ENCODE measurements at places on chromosomes 5 and 9.

- no peak for DNase-seq
Observed at GRCh38 chr9:123424552-123425225, 68.7 kb downstream of the CRB2 start.

GRCh38 chr5:14410068-14410393, 171.6 kb upstream of the OTULINL start:
- DNase-seq: no peak

DNA sequence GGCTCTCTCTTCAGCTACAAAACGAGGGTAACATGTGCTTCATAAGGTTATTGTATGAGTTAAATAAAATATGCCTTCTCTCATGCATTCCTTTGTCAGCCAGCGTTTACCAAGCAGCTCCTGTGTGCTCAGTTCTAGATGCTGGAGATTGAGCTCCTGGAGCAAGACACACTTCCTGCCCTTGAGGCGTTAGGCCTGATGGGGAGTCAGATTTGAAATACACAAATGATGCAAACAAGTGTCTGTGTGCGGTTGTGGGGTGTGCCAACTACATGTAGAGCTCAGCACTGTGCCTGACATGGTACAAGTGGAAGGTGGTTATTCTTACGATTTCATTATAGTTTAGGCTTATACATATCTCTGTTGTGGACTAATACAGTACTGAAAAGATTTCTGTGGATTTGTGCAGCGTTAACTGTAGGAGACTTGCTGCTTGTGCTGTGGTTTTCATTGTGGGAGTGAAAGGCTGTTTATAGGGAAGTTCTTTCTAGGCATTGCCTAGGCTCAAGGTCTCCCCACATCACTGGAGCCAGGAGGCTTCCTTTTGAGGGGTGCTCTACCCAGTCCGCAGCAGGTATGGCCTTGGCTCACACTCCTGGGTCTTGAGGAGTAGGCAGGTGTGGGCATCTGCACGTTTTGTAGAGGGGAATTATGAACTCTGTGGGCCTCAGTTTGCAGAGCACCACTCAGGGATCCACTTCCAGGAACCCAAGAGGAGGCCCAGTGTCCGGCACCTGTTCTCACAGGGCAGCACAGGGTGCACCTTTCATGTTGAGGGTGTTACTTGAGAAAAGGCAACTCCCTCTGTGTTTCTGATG, 39.8 kb upstream of the ANGPTL2 start:
- peak; percentile 47 for DNase-seq

DNA sequence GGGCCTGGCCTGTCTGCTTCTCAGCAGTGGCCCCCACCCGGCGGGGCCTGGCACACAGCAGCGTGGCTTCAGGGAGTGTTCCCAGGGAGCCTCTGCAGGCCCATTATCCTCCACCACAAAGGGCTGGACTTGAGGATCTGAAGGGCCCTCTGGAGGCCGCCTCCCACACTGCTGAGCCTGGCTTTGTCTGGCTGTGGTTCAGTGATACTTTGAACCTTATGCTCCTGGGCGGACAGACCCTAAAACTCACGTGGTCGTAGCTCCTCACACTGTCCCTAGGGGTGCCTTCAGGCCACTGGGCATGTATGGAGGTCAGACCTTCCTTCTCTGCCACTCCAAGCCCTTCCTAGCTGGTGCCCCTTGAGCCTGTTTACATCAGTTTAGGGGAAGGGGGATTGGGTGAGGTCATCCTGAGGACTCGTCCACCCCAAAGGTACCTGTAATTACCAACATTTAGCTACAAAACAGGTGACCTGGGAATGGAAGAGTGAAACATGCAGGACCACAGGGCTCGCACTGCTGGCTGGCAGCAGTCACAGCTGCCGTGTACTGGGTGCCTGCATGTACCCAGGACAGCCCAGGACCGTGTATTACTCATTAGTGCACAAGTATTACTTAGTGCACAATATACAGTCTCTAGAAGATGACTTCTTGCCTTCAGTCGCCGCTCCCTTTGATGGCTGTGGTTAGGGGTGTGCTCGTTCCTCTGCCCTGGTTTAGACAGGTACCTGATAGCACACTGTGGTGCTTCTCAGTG, 8.5 kb downstream of the GRHPR start:
- no peak for DNase-seq

Measured in AG09309 (cell line).